ENCODE measurements at places on chromosomes 1 and 21.
A peak's percentile ranks its signal among the peaks of the same experiment; 100 is the strongest.

DNA sequence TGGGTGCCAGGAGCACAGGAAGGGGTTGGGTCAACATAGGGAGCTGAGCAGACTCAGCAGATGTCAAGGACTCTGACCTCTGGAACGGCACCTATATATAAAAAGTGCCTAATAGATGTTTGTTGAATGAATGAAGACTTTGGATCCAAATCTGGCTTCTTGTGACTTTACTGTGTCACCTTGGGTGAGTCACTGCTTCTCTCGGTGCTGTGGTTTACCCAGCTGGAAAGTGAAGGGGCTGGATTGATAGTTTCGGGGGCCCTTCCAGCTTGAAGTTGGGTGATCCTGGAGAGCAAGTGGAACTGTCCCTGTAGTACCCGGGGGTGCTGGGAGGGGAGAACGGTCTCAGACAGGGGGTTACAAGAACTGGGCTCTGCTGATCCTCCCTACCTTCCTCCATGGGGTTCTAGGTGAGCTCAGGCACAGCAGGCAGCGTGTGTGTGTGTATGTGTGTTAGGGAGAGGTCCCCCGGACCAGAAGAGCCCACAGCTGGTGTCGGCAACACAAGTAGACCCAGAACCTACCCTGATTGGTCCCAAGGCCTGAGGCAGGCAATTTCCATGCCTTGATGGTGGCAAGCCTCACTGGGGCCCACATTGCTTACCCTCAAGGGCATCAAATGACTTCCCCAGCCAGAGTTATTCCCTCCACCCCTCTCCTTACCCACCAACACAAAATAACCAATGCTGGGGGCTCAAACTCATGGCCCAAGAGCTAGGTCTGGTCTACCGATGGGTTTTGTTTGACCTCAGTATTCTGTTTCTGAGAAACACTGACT lies 5.5 kb upstream of the PADI1 start:
- no peak for DNase-seq

DNA sequence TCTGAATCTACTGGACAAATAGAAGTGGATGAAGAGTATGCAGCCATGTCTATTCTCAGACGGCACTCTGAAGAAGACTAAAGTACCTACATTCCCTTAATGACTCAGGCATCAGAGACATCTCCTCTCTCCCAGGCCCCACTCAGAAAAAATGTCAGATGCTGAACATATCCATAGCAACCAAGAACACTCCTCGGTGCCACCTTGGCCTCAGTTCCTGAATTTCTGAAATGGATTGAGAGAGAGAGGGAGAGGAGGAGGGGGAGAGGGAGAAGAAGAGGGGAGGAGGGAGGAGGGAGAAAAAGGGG lies 16.0 kb upstream of the OVAAL start:
- no peak for DNase-seq

DNA sequence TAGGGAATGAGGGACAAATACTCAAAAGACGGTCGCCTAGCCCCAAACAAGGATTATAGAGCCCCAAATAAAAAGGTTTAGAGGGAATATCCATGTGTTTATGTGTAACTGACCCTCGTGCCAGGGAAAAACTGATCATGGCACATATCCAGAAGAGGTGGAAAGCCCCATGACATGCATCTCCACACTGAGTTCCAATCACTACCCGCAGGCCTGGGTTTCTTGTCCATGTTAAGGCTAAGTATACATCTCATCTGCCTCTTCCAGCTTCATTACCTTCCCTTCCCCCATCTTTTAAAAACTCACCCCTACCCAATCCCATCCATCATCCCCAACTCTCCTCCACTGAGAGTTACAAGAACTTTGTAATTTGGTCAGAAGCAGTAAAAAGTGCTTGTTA lies 15.2 kb downstream of the GADD45A start:
- DNase-seq = no peak

DNA sequence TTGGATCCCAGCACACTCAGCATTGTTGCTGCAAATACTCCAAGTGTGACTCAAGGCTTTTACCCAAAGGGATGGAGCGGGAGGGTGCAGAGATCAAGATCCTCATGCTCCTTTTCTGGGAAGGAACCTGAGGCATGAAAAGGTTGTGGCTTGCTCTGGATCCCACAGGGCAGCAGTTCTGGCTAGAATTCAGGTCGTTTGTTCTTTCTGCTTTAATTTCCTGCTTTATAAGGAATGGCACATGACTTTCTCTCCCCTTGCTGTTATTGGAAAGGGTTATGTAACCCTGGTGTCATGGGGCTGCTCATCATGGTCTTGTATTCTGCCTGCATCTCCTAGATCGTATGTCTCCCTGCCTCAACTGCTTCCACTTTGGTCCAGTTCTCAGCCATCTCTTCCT lies 101.6 kb downstream of the NOS1AP start:
- no peak for DNase-seq

GRCh38 chr1:67159233-67159632 lies 7.0 kb upstream of the IL23R start:
- DNase-seq = peak; percentile 56

DNA sequence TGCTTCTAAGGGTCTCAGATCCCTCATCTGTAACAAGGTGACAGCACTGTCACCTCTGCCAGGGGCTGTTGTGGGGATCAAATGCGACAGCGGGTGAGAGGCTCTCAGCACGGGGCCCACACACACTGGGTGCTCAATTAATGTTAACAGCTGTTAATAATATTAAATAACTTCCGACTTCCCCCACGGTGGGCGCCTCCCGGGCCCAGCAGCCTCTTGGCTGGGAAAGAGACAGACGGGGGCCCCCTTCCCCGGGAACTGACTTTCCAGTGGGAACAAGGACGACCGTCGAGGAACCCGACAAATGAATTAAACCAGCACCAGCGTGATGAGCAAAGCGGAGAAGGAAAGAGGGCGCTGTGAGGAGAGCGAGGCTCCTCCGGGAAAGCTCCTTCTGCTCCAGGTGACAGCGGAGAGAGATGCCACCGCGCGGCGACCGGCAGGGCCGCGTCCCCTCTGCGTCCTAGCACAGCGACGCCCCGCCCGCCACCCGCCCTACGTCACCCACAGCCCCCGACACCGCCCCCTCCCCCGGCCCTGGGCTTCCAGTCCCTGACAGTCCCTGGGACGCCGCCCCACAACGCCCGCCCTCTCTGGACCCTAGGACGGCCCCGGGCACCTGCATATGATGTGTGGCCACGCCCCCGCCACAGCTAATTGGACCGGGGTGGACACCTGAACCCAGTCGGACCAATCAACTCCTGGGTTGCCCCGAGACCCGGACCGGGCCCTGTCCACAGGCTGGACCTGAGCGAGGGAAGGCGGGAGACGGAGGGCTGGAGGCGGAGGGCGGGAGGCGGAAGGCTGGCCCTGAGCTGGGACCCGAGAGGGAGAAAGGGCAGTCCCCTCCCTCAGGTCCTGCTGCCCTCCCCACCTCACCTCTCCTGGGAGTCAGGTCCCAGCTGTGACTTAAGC lies 38.2 kb downstream of the MATN1 start:
- peak; percentile 19 for DNase-seq

GRCh38 chr1:81489372-81489934 lies 311.3 kb upstream of the ADGRL2 start:
- DNase-seq = no peak

- no peak for DNase-seq
Observed at GRCh38 chr1:3614755-3615742, 3.7 kb upstream of the MEGF6 start.

DNA sequence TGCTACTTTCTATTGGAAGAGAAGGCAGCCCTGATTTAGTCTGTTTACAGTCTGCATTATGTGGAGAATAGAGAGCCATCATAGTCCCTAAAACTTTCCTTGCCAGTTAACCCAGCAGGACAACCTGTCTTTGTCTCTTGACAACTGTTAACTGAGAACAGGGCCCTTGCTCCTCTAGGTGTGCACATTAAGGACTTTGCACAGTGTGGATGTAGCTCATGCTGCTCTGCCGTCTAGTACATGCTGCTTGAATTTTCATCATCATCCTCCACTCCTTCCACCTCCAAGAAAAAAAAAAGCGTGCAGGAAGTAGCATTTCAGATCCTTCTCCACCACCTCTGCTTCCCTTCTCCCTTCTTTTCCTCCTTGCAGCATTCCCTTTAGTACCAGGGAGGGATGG lies 91.5 kb downstream of the PBX1 start:
- DNase-seq = no peak

GRCh38 chr1:61301824-61302657 lies 219.7 kb downstream of the NFIA start:
- DNase-seq = peak; percentile 40
